ENCODE measurements at places on chromosomes 2 and 18.
A peak's percentile ranks its signal among the peaks of the same experiment; 100 is the strongest.

GRCh38 chr2:85470850-85471800, 52.6 kb downstream of the SH2D6 start:
- DNase-seq, result peak; percentile 60

DNA sequence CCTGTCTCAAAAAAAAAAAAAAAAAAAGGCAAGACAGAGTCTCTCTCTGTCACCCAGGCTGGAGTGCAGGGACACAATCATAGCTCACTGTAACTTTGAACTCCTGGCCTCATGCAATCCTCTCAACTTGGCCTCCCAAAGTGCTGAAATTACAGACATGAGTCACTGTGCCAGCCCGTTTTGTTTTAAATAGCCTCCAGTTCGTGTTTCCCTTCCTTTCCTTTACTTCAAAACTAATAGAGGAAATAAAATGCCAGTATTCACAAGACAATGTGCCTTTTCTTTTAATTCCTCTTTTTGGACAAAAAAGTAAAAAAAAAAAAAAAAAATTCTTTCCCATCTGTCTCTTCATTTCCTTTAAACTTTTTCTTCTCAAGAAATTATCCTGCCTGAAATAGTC, 54.5 kb upstream of the ACMSD start:
- no peak for DNase-seq

GRCh38 chr18:9796935-9797549, 88.7 kb upstream of the TXNDC2 start:
- DNase-seq, result no peak

DNA sequence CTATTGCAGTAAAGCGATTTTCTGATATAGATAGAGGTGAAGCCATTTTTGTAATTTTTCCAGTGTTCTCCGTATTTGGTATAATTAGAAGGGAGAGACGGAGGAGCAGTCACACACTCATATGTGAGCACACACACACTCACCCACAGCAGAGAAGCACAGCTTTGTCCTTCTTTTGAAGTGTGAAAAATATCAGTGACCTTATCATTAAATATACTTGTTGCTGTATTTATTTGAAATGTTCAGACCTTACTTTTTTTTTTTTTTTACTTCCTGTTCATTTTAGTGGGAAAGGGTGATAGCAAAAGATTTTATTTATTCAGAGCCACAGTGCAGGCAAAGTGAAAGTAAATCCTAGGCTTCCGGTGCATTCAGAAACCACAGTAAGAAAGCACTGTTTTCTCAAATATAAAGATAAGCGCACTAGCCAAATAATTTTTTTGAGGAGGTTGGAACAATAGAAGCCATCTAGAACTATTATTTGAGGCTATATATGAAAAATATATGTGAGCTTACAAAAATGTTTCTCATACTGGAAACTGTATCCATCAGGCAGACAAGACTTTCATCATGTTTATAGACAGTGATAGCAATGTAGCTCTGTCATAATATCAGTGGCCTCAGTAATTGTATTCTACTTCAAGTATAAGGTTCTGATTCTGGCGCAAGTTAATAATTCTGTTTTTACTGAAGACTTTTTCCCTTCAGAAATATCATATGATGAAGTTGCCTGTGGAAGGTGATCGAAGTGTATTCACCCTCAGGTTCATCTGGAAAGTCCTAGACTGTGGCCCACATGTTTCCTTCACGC, 37.2 kb downstream of the TSHZ1 start:
- DNase-seq, result no peak

- DNase-seq, result no peak
Measured at GRCh38 chr2:205013586-205013985, 468.3 kb downstream of the PARD3B start.

DNA sequence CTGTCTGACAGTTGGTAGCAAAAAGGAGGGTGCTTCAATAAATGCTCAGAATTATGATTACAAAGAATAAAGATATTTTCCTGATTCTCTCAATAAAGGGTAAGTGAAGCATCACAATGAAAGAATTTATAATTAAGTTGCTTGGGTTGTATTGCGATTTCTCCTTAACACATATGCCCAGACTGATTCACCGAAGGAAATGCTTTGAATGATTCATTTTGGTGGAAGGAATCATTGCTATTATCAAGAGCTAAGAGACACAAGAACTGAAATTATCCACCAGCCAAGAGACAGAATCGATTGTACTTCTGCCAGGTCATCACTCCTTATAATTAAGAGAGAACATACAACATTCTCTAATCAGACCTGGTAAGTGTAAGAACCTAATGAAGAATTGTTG, 301.4 kb downstream of the NR4A2 start:
- no peak for DNase-seq

- no peak for DNase-seq
Measured at GRCh38 chr2:219292616-219293015, 13.4 kb downstream of the DNAJB2 start.

DNA sequence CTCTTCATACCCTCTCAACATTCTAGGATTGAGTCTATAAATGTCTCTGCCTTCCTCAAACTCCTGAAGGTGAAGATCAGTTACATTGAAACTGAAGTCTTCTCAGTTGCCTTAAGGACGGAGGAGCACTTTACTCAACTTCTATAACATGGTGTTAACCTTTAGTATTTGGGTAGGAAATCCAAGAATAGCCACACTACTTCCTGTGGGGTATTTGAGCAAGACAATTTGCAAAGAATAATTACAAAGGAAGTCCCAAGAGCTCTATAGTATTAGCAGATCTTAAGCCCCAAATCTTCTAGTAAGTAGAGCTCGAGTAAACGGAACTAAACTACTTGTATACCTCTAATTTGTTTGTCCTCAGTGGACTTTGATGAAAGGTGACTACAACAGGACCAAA, 80.9 kb downstream of the SP100 start:
- DNase-seq, result no peak

- DNase-seq, result no peak
Measured at GRCh38 chr2:55524884-55525437, 5.4 kb downstream of the CFAP36 start.

DNA sequence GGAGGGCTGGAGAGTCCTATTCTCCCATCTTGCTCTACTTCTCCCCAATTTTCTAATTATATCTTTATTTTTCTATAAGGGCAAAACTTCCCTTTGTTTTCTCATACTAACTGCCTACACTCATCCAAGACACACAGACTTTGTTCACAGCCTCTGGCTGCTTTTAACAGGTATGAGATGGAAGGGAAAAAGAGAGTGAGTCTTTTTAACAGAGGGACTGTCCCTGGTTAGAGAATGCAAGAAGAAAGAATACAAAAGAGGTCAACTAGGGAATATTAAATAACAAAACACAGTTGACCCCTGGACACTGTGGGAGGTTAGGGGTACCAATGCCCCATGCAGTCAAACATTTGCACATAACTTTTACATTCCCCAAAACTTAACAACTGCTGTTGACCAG, 41.8 kb downstream of the SP100 start:
- DNase-seq, result no peak

- DNase-seq, result no peak
Measured at GRCh38 chr2:35255826-35256225, 1099.8 kb upstream of the CRIM1 start.

DNA sequence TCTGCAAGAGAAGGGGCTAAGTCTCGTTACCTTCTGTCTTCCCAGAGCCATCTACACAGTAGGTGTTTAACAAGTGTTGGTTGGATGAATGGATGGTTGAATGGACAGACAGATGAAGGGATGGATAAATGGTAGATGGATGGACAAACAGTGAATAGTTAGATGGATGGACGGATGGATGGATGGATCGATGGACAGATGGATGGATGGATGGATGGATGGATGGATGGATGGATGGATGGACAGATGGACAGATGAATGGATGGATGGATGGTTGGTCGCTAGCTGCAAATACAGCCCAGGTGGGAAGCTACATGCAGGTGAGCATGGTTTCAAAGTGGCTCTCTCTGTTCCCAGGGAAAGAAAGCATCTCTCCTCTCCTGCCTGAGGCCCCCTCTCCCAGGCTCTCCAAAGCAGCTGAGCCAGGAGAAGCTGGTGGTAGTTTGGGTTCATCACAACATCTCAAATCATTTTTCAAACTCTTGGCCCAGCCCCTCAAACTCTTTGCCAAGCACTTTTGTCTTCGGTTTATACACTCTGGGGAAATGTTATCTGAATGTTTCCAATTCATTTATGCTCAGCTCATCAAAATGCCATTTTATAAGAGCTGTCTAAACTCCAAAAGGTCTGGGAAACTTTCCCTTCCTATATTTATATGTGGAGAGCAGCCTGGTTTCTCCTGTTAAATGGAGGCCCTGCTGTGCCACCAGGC, 192.7 kb downstream of the ANAPC1 start:
- no peak for DNase-seq

GRCh38 chr2:205763708-205764211, 81.5 kb downstream of the NRP2 start:
- peak; percentile 61 for DNase-seq

DNA sequence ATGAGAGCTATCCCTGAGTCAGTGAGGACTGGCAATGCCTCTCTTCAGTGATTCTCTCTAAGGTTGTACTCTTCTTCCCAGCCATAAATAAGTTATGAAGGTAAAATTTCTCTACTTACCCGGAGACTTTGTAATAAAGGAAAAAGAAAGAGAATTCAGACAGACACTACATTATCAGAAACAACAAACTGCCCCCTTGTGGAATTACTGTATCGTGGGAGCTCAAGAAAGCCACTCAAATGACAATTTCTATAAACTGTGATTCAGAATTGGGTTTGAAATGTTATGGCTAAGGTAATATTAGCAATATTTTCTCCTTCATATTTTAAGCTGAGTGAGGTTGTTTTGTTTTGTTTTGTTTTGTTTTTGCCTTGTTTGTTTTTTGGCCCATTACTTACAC, 155.8 kb upstream of the TANK start:
- peak; percentile 25 for DNase-seq

DNA sequence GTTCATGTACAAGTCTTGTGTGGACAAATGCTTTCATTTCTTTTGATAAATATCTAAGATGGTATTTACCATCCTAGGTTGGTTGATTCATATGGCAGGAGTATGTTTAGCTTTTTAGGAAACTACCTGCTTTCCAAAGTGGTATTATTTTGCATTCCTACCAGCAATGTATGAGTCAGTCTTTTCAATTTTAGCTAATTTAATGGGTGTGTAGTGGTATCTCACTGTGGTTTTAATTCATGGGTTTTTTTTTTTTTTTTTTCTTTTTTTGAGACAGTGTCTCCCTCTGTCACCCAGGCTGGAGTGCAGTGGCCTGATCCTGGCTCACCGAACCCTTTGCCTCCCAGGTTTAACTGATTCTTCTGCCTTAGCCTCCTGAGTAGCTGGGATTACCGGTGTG, 4.2 kb downstream of the ZNF512 start:
- DNase-seq, result no peak

GRCh38 chr18:58288921-58289797, 245.1 kb downstream of the NEDD4L start:
- DNase-seq, result no peak

Data from NCI-H82 (cell line).